Mesothelial cell of epicardium (in vitro differentiated cells): ENCODE measurements at places on chromosomes 3 and 15.

GRCh38 chr15:66563126-66563525, 2.7 kb downstream of the LCTL start:
- no peaks in the 10 kb centered on the region for H3K36me3 ChIP-seq
- H3K27ac ChIP-seq, result no peak overlapping the region
- peaks cover 20% of the 10 kb centered on the region for H3K4me1 ChIP-seq
- H3K4me3 ChIP-seq, result no peak overlapping the region
- no peak for DNase-seq

DNA sequence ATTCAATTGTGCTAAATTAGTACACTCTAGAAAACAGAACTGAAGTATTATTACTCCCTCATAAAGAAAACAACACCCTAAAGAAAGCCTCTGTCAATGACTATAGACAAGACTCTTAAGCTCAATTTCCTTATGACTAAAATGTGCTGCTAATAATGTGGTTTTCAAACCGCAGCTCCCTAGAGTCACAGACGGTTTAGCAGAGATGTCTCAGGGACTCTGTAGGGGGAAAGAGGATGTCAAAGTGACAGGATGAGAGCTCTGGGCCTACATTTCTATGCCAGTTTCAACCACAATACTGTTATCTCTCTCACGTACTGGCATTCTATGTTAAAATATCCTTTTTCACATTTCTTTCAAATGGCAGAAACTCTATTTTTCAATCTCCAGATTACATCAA, 37.6 kb upstream of the WDR49 start:
- H3K4me3 ChIP-seq, result no peak overlapping the region
- H3K27ac ChIP-seq, result no peak overlapping the region
- DNase-seq, result no peak
- H3K27me3 ChIP-seq, result no peaks in the 10 kb centered on the region
- peaks cover 24% of the 10 kb centered on the region for H3K36me3 ChIP-seq

DNA sequence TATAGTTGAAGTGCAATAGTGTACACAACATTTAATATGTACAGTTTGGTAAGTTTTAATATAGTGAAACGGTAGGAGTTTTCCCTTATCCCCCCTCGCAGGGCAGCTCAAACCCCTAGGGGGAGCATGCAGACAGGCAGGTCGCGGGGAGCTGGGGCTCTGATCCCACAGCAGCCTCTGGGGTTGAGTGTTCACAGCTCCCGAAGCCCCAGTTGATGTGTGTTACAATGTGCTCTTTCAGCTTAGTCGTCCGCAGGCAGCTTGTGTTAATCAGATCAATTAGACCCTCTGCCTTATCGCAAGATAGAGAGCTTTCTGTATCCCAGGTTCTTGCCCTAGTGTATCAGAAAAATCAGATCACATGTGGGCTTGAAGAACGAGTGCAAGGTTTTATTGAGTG, 143.1 kb upstream of the CHRNA7 start:
- no peak for DNase-seq
- H3K4me3 ChIP-seq, result no peak overlapping the region
- no peaks in the 10 kb centered on the region for H3K4me1 ChIP-seq

- no peak for DNase-seq
- no peak overlapping the region for H3K27ac ChIP-seq
- no peaks in the 10 kb centered on the region for H3K4me1 ChIP-seq
- no peaks in the 10 kb centered on the region for H3K36me3 ChIP-seq
Observed at GRCh38 chr15:88012233-88012632, 244.3 kb downstream of the NTRK3 start.

DNA sequence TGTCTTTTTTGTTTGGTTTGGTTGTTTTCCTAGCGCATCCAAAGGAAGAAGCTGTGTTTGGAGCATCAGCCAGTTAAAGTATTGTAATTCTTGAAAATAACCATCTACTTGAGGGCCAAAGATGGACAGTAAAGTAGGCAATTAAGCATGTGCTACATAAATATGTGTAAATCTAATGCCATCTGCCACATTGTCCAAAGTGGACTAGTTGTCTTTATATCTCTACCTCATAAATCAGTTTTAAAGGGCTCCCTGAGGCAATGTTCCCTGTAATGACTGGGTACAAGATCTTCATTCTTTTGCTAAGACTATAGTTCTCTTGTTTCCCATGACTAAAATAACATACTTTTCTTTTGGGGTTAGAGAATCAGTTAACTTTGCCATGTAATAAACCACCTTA, 460.0 kb upstream of the RARB start:
- no peak for DNase-seq
- H3K4me3 ChIP-seq, result no peak overlapping the region
- H3K27me3 ChIP-seq, result no peaks in the 10 kb centered on the region
- H3K27ac ChIP-seq, result no peak overlapping the region
- peaks cover 35% of the 10 kb centered on the region for H3K4me1 ChIP-seq

DNA sequence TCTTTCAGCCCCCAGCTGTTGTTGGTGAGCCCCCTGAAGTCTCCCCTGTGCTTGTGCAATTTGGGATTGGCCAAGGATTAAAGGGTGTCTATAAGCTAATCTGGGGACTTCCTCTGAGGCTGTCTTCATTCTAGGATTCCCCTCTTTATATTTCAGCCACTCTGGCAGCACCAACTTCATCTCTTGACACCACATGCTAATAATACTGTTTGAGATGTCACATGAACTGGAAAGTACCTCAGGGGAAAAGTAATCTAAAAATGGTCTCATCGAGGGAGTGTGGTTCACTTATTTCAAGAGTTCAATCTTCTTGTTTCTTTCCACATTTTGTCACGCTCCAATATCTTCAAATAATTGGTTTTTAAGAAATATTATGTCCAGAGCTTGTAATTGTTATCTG, 279.2 kb upstream of the TMC3 start:
- H3K4me3 ChIP-seq, result no peak overlapping the region
- DNase-seq, result no peak
- no peaks in the 10 kb centered on the region for H3K27me3 ChIP-seq
- no peak overlapping the region for H3K27ac ChIP-seq

- DNase-seq, result no peak
- H3K27me3 ChIP-seq, result no peaks in the 10 kb centered on the region
- peaks cover 60% of the 10 kb centered on the region for H3K4me1 ChIP-seq
- peak overlapping the region; percentile 66 for H3K27ac ChIP-seq
- peaks cover 3% of the 10 kb centered on the region for H3K36me3 ChIP-seq
Observed at GRCh38 chr3:106126067-106126845, 257.4 kb upstream of the CBLB start.

GRCh38 chr3:116260491-116260890, 184.8 kb downstream of the LSAMP start:
- no peaks in the 10 kb centered on the region for H3K36me3 ChIP-seq
- peaks cover 6% of the 10 kb centered on the region for H3K27me3 ChIP-seq
- H3K27ac ChIP-seq, result no peak overlapping the region
- H3K4me3 ChIP-seq, result no peak overlapping the region
- DNase-seq, result no peak

GRCh38 chr15:50500352-50500751, 46.1 kb downstream of the USP50 start:
- H3K4me3 ChIP-seq, result no peak overlapping the region
- DNase-seq, result no peak

- no peak for DNase-seq
- H3K4me1 ChIP-seq, result peaks cover 6% of the 10 kb centered on the region
- peaks cover 43% of the 10 kb centered on the region for H3K36me3 ChIP-seq
- no peak overlapping the region for H3K27ac ChIP-seq
- no peaks in the 10 kb centered on the region for H3K27me3 ChIP-seq
Observed at GRCh38 chr15:85452436-85452835, 72.0 kb downstream of the AKAP13 start.

GRCh38 chr3:160210799-160211221, 14.4 kb upstream of the C3orf80 start:
- no peak for DNase-seq
- no peaks in the 10 kb centered on the region for H3K36me3 ChIP-seq
- H3K27ac ChIP-seq, result no peak overlapping the region
- H3K4me3 ChIP-seq, result no peak overlapping the region

DNA sequence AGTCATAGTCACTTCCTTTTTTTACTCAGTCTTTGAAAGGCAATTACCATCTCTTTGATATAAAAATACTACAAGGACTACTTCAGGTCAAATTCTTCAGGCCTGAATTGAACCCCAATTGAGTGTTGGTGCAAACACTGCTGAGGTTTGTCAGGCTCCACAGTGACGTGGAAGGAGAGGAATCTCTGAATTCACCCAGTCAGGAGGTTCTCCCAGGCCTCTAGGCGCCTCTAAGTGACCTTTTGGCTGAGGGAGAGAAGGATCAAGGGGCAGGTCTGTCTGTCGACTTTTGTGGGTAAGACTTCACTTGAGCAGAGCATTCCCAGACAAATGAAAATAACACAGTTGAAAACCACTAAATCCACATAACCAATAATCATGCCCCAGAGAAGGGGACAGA, 227.6 kb upstream of the CHRNA7 start:
- H3K4me1 ChIP-seq, result no peaks in the 10 kb centered on the region
- H3K27me3 ChIP-seq, result peaks cover 2% of the 10 kb centered on the region
- no peak for DNase-seq
- no peak overlapping the region for H3K4me3 ChIP-seq
- no peak overlapping the region for H3K27ac ChIP-seq
- H3K36me3 ChIP-seq, result no peaks in the 10 kb centered on the region

DNA sequence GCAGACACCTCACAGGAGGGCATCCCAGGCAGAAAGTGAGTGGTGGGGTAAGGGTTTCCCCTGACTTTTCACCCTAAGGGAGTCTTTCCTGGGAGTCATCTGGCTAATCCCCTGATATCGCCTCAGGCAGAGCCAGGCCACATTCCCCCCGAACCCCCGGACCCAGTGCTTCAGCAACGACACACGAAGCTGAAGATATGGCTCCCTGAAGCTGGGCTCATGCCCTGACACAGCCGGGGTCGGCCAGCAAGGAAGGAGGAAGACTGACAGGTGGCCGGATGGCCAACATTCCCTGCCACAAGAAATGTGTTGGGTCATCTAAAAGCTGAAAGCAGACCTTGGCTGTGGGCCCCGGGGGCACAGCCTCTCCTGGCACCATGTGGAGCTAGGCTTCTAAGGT, 14.4 kb downstream of the CHST13 start:
- no peak overlapping the region for H3K27ac ChIP-seq
- peaks cover 37% of the 10 kb centered on the region for H3K27me3 ChIP-seq
- peak; percentile 5 for DNase-seq
- no peaks in the 10 kb centered on the region for H3K4me1 ChIP-seq
- H3K4me3 ChIP-seq, result no peak overlapping the region

DNA sequence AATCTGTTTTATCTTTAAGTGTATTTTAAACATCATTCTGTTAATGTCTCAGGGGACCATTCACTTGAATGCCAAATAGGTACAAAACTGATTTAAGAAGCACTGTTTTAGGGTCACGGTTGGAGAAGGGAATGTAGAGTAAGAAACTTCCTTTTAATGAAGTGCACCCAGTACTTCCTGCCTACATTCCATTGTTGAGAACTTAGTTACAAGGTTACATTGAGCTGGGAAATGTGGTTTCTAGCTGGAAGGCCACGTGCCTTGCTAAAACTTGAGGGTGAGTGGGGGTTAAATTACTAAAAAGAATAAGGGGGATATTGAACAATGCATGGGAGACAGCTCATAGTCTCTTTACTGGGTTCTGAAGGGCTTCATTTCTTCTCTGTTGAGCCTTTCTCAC, 78.3 kb upstream of the TBC1D5 start:
- no peaks in the 10 kb centered on the region for H3K36me3 ChIP-seq
- peaks cover 5% of the 10 kb centered on the region for H3K4me1 ChIP-seq
- DNase-seq, result no peak

DNA sequence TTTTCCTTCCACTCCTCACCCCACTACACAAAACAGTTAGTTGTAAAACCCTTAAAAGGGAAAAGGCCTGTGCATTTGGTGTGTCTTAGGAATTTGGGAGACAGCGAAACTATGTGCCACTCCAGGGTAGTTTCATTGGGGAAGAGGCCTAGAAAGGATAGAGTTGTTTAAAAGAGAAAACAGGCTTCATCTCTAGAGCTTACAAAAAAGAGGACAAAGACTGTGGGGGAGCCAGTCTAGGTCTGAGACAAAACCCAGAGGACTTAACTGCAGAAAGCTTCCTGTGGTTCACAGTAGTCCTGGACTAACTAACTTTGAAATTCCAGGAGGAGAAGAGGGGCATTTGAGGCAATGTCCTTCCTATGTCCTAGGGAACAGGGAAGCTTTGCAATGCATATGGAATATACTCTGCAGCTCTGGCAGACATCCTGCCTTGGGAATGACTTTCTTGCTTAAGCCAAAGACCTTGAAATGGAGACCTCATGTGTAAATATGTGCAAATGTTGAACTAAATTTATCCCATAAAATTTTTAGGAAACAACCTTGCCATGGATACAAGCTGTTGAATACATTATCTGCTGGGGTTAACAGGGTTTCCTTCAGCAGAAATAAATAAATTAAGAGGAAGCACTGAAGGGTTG, 159.4 kb downstream of the LSAMP start:
- H3K27me3 ChIP-seq, result no peaks in the 10 kb centered on the region
- peaks cover 29% of the 10 kb centered on the region for H3K4me1 ChIP-seq
- H3K36me3 ChIP-seq, result no peaks in the 10 kb centered on the region
- DNase-seq, result no peak

DNA sequence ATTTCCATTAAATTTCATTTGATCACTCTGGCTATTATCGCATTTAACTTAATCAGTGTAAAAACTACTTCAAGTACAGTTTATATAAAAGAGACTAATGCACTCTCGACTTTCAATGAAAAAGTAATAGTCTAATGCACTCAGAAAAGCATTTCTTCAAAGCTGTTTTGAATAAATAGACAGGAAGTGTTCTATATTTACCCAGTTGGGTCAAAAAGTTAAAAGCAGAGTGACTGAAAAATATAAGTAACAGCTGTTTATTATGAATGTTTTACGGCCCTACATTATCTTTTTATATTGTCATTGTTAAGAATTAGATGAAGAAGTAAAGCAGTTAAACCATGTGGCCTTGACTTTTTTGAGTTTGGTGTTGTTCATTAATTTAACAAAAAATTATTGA, 391.8 kb downstream of the ZPLD1 start:
- no peak for DNase-seq
- no peak overlapping the region for H3K4me3 ChIP-seq
- peaks cover 6% of the 10 kb centered on the region for H3K27me3 ChIP-seq
- no peaks in the 10 kb centered on the region for H3K36me3 ChIP-seq

DNA sequence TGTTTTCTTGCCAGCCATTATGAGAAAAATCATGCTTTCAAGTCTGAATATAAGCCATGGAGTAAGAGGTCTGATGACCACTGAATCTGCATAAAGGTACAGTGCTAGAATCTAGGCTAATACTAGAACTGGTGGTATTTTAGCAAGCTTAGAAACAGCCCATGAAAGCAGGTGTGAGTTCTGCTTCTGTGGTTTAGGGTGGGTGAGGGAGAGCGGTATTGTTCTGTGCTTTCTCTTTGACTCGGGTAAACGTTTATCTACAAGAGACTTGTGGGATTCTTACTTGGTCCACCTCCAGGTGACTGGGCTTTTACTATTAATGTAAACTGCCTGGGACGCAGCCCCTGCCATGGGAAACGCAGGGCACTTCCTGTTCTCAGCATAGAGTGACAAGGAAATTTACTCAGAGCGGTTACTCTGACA, 55.2 kb downstream of the PGPEP1L start:
- H3K4me1 ChIP-seq, result no peaks in the 10 kb centered on the region
- no peak overlapping the region for H3K4me3 ChIP-seq
- H3K27ac ChIP-seq, result no peak overlapping the region
- peaks cover 24% of the 10 kb centered on the region for H3K36me3 ChIP-seq

- H3K4me3 ChIP-seq, result no peak overlapping the region
- no peak overlapping the region for H3K27ac ChIP-seq
- no peak for DNase-seq
- H3K36me3 ChIP-seq, result no peaks in the 10 kb centered on the region
- no peaks in the 10 kb centered on the region for H3K4me1 ChIP-seq
Observed at GRCh38 chr3:61110576-61110975, 140.7 kb downstream of the FHIT start.
